Neural progenitor cell (in vitro differentiated cells): ENCODE measurements at places on chromosomes 2 and 18. TPM values are rescaled to one million over a fixed set of nuclear protein-coding genes. Genes with fewer than 3 reads are reported as not detected.

GRCh38 chr2:183063083-183063482 is 15.5 kb upstream of the DUSP19 start:
- no peaks in the 10 kb centered on the region for H3K4me1 ChIP-seq
- DNase-seq: no peak
- no peaks in the 10 kb centered on the region for H3K36me3 ChIP-seq
- H3K27me3 ChIP-seq: no peaks in the 10 kb centered on the region
- no peak overlapping the region for H3K4me3 ChIP-seq
- H3K27ac ChIP-seq: no peak overlapping the region

TUBA4B gene
- not detected in 2 replicates for total RNA-seq

DNA sequence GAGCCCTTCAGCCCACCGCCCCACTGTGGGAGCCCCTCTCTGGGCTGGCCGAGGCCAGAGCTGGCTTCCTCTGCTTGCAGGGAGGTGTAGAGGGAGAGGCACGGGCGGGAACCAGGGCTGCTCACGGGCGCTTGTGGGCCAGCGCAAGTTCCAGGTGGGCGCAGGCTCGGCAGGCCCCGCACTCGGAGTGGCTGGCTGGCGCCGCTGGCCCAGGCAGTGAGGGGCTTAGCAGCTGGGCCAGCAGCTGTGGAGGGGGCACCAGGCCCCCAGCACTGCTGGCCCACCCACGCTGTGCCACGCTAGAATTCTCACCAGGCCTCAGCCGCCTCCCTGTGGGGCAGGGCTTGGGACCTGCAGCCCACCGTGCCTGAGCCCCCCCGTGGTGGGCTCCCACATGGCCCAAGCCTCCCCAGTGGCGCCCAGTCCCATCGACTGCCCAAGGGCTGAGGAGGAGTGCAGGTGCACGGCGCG is 45.2 kb downstream of the SLC5A7 start:
- H3K36me3 ChIP-seq: no peaks in the 10 kb centered on the region
- H3K27ac ChIP-seq: no peak overlapping the region
- H3K27me3 ChIP-seq: no peaks in the 10 kb centered on the region
- no peak for DNase-seq

GRHL1 gene
- 4.7 and 5.8 TPM in 2 replicates for total RNA-seq

DNA sequence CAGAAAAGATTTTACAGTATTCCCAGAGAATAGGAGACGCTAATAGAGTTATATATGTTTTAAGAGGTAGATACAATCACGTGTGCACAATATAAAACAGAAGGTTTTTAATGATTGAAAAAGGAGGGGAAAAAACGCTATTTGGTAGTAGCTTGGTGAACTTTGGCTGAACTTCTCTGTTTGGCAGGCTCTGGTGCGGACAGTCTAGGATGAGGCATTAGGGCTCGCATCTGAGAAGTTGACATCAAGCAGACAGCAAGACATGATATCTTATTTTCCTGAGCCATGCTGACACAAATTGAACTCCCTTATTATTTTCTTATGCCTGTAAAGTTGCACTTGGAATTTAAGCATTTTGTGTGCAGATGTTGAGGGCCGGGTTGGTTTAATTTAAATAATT is 176.6 kb downstream of the EN1 start:
- peaks cover 7% of the 10 kb centered on the region for H3K4me1 ChIP-seq
- no peak overlapping the region for H3K27ac ChIP-seq
- H3K4me3 ChIP-seq: no peak overlapping the region
- no peak for DNase-seq
- no peaks in the 10 kb centered on the region for H3K36me3 ChIP-seq

DNA sequence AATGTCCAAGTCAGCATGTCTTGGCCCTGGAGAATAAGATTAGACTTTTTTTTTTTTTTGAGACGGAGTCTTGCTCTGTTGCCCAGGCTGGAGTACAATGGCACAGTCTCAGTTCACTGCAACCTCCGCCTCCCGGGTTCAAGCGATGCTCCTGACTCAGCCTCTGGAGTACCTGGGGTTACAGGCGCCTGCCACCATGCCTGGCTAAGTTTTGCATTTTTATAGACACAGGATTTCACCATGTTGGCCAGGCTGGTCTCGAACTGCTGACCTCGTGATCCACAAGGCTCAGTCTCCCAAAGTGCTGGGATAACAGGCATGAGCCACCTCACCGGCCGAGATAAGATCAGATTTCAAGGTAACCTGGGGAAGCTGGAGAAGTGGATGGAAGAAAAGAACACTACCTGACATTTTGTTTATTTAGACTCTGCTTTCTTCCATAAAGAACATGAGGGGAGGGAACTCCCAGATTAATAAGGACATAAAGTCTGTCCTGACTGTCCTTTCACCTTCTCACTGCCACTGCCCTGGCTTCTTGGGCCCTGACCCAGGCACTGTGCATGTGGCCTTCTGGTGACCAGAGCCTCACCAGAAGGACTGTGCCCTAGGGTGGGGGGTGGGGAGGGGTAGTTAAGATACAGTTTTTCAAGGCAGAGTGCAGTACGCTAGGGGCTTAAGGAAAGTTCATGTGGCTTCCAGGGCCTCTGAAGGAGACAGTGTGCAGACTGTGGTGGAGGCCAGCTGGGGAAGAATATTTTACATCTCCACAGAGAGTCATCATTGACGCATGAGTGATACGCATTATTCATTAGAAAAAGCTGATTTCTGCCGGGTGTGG is 4.8 kb upstream of the IMPA2 start:
- no peaks in the 10 kb centered on the region for H3K36me3 ChIP-seq
- H3K27ac ChIP-seq: no peak overlapping the region
- peaks cover 9% of the 10 kb centered on the region for H3K27me3 ChIP-seq

- no peak overlapping the region for H3K27ac ChIP-seq
- H3K36me3 ChIP-seq: no peaks in the 10 kb centered on the region
- no peaks in the 10 kb centered on the region for H3K4me1 ChIP-seq
Observed at GRCh38 chr2:196361606-196362326, 190.4 kb upstream of the STK17B start.

DNA sequence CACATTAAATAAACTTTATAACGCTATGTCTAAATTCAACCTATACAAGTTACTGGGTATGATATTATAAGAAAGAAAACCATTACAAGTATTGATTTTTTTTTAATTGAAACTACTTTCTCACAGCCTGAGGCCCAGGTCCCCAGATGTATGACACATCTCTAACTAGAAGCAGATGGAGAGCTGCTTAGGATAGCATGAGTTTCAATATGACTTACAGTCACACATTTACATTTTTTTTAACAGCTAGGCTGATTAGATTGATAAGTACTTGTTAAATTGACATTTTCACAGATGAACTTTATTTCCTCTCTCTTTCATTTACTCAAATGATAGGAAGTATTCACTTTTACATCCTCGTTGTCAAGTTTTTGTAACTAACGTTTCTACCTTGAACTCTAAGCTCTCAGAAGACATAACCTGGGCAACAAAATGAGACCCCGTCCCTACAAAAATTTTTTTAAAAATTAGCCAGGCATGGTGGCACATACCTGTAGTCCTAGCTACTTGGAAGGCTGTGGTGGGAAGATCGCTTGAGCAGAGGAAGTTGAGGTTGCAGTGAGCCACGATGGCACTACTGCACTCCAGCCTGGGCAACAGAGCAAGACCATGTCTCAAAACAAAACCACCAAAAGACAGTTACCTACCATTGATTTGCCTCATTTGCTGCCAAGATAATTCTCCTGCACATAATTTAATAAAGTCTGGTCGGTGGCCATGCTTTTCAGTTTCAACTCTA is 52.4 kb downstream of the STK39 start:
- no peak for DNase-seq
- no peak overlapping the region for H3K27ac ChIP-seq
- no peak overlapping the region for H3K4me3 ChIP-seq
- no peaks in the 10 kb centered on the region for H3K27me3 ChIP-seq

GRCh38 chr18:3706279-3707097 is 256.5 kb downstream of the TGIF1 start:
- no peak overlapping the region for H3K4me3 ChIP-seq
- H3K27ac ChIP-seq: no peak overlapping the region
- H3K4me1 ChIP-seq: no peaks in the 10 kb centered on the region
- no peaks in the 10 kb centered on the region for H3K27me3 ChIP-seq

DNA sequence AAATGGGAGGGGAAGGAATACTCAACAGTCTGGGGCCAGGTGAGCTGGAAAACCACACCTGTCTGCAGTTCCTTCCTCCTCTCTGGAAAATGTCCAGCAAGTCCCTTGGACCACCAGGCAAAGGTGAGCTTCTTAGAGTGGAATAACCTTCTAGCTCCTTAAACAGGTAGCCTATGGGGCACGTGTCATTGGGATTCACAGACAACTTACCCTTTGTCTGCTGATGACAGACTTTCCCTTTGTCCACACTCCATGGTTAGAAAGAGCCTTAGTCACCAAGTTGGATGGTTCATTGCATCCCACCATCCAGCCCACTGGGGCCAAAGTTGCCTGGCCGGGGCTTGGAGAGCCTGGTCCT is 98.0 kb upstream of the ITGA6 start:
- H3K4me1 ChIP-seq: no peaks in the 10 kb centered on the region
- H3K36me3 ChIP-seq: no peaks in the 10 kb centered on the region
- no peak overlapping the region for H3K27ac ChIP-seq
- no peak overlapping the region for H3K4me3 ChIP-seq
- H3K27me3 ChIP-seq: no peaks in the 10 kb centered on the region

GRCh38 chr2:96895746-96896651 is 26.1 kb upstream of the SEMA4C start:
- no peak overlapping the region for H3K4me3 ChIP-seq
- H3K27me3 ChIP-seq: no peaks in the 10 kb centered on the region
- H3K27ac ChIP-seq: no peak overlapping the region
- H3K36me3 ChIP-seq: no peaks in the 10 kb centered on the region

GRCh38 chr2:36170805-36171204 is 184.8 kb upstream of the CRIM1 start:
- DNase-seq: no peak
- no peaks in the 10 kb centered on the region for H3K4me1 ChIP-seq

GRCh38 chr2:4995466-4995865 is 696.7 kb upstream of the SOX11 start:
- peaks cover 6% of the 10 kb centered on the region for H3K4me1 ChIP-seq
- peak; percentile 17 for DNase-seq
- no peaks in the 10 kb centered on the region for H3K36me3 ChIP-seq
- H3K27ac ChIP-seq: no peak overlapping the region
- H3K27me3 ChIP-seq: no peaks in the 10 kb centered on the region

DNA sequence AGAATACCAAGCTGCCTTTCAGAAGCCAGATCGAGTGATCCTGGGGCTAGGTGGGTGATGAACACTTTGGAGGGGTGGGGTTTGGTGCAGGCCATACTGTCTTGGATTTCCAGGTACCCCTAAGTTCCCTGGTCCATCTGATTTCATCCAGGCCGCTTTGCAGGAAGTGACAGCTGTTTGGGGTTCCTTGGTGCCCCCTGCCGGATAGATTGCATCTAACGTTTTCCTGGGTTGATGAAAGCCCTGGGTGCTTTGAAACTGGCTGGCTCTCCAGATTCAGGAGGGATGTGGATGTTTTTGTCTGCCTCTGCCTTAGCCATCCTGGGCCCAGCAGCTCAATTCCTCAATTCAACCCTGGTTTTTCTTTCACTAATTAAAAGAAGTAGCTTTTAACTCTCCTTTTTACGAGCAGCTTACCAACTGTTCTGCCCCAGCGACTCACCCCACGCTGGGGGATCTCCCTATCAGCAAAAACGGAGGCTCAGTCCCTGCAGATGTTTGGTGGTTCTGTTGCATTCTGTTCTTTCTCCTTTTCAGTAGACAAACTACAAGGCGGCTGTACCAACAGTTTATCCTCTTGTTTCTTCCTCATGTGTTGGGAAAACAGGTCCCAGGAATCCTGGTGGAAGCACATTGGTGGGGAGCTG is 37.1 kb downstream of the ARHGEF4 start:
- peak overlapping the region; percentile 83 for H3K27ac ChIP-seq
- H3K36me3 ChIP-seq: peaks cover 9% of the 10 kb centered on the region
- DNase-seq: peak; percentile 84

CHST9 gene
- total RNA-seq: 0.77 and 1.3 TPM in 2 replicates

CCDC141 gene
- total RNA-seq: 0.46 and 1.8 TPM in 2 replicates

GRCh38 chr2:23532391-23533337 is 147.7 kb downstream of the KLHL29 start:
- H3K27ac ChIP-seq: no peak overlapping the region
- no peak for DNase-seq
- peaks cover 32% of the 10 kb centered on the region for H3K4me1 ChIP-seq
- H3K27me3 ChIP-seq: no peaks in the 10 kb centered on the region
- H3K36me3 ChIP-seq: no peaks in the 10 kb centered on the region
- no peak overlapping the region for H3K4me3 ChIP-seq

SKA1 gene
- total RNA-seq: 31.4 and 57.2 TPM in 2 replicates

DNA sequence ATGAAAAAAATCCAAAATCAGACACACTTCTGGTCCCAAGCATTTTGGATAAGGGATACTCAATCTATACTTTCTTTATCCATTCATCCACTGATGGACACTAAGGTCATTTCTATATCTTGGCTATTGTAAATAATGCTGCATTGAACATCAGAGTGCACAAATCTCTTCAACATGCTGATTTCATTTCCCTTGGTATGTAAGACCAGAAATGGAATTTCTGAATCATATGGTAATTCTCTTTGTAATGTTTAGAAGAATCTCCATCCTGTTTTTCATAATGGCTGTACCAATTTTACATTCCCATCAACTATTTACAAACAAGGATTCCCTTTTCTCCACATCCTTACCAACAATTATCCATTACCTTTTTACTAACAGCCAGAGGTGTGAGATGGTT is 33.7 kb upstream of the MCM6 start:
- H3K27me3 ChIP-seq: no peaks in the 10 kb centered on the region
- no peak overlapping the region for H3K27ac ChIP-seq
- H3K4me1 ChIP-seq: no peaks in the 10 kb centered on the region
- DNase-seq: no peak
- no peak overlapping the region for H3K4me3 ChIP-seq

FAM228A gene
- 0.34 TPM in 1 of 2 replicates, not detected in the other for total RNA-seq

GRCh38 chr18:53952700-53953099 is 271.8 kb downstream of the MBD2 start:
- no peak for DNase-seq
- H3K4me3 ChIP-seq: no peak overlapping the region
- no peaks in the 10 kb centered on the region for H3K4me1 ChIP-seq
- H3K36me3 ChIP-seq: no peaks in the 10 kb centered on the region
- no peaks in the 10 kb centered on the region for H3K27me3 ChIP-seq
- H3K27ac ChIP-seq: no peak overlapping the region

GRCh38 chr2:68746408-68746807 is 11.8 kb downstream of the ARHGAP25 start:
- H3K4me3 ChIP-seq: no peak overlapping the region
- no peak for DNase-seq
- H3K27ac ChIP-seq: no peak overlapping the region
- H3K4me1 ChIP-seq: no peaks in the 10 kb centered on the region
- H3K36me3 ChIP-seq: no peaks in the 10 kb centered on the region
- no peaks in the 10 kb centered on the region for H3K27me3 ChIP-seq

ASAP2 gene
- 26.1 and 31.7 TPM in 2 replicates for total RNA-seq

HOXD13 gene
- not detected in 2 replicates for total RNA-seq

TRABD2A gene
- 1.7 and 2.0 TPM in 2 replicates for total RNA-seq

DNA sequence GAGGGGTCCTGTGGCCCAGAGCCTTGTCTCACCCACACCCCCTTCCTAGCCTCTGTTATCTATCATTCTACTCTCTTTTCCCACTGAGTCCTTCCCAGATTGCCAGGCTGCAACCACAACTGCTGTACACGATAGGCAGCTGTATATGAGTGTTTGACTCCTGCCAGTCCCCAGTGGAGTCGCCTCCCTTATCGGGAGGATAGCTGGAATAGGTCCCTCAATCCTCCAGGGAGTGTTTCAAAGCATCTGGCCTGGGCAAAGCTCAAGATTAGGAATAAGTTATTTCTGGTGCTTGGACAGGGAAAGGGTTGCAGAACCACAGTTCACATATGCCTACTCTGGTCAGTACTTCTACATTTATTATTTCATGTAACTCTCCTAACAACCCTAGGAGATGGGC is 4.8 kb downstream of the MSGN1 start:
- no peaks in the 10 kb centered on the region for H3K27me3 ChIP-seq
- no peak overlapping the region for H3K27ac ChIP-seq
- no peak overlapping the region for H3K4me3 ChIP-seq
- DNase-seq: no peak
- no peaks in the 10 kb centered on the region for H3K36me3 ChIP-seq
